Effector CD8-positive, alpha-beta T cell (primary cell): ENCODE measurements at places on chromosomes 7 and 10.
A peak's percentile ranks its signal among the peaks of the same experiment; 100 is the strongest.

DNA sequence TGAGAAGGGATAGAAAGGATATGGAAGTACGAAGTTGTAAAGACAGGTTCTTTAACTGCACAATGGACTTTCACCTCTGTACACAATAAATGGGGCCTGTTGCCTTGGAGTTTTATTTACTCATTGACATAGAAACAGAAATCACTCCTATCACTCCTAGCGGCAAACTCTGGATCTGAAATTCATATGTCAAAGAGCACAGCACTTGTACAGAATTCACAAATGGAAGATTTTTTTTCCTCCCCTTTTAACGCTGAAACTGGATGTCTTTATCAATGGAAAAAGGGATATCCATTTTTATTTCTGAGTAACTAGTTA, 18.2 kb downstream of the NT5C3A start:
- DNase-seq, result no peak

GRCh38 chr7:98228801-98229200, 17.6 kb downstream of the BHLHA15 start:
- DNase-seq, result no peak

DNA sequence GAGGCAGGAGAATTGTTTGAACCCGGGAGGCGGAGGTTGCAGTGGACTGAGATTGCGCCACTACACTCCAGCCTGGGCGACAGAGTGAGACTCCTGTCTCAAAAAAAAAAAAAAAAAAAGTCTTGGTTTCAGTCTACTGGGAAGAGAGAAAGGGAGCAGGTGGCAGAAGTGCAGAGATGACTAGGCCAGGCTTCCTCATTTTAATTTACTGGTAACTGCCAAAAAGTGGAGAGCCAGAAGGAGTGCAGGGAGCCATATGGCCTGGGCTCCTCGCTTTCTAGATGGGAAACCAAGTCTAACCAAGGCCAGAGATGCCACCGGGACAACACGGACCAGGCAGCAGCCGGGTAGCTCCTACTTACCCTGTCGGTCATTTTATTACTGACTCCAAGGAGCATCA, 12.2 kb downstream of the SEPHS1 start:
- no peak for DNase-seq

- DNase-seq, result no peak
Measured at GRCh38 chr10:63563623-63564022, 42.4 kb downstream of the REEP3 start.

GRCh38 chr7:138089080-138089901, 13.0 kb downstream of the AKR1D1 start:
- DNase-seq, result no peak

DNA sequence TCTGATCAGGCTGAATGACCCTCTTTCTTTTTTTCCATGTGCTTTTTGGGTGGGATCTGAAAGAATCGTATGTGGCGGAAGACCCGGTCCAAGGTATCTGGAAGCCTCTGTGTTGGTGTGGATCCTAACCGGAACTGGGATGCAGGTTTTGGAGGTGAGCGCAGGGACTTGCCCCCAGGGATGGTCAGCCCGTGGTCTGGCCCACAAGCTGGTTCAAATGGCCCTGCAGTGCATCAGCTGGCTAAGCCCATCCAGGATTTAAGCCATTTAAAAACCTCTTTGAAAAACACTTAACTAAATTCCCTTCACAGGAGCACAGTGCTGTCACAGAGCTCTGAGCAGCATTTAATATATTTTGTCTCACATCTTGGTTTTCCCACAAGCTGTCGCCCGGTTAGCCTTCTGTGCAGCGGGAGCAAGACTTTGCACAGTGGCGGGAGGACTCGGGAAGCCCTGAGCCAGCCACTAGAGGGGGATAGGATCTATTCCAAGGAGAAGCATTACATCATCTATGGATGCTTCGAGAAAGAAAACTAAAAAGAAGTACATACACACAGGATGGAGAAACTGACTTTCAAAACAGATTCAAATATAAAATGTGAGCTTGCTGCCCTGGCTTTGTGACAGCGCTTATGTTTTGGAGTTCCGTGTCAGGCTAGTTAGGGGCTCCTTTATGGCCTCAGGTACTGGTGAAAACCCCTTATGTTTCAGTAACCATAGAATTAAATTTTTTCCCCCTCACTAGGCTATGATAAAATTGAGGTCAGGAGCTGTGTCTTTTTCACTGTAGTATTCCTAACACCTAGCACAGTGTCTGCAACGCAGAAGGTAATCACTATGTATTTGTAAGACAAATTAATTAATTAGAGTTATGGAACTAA, 11.3 kb downstream of the CPA2 start:
- no peak for DNase-seq

DNA sequence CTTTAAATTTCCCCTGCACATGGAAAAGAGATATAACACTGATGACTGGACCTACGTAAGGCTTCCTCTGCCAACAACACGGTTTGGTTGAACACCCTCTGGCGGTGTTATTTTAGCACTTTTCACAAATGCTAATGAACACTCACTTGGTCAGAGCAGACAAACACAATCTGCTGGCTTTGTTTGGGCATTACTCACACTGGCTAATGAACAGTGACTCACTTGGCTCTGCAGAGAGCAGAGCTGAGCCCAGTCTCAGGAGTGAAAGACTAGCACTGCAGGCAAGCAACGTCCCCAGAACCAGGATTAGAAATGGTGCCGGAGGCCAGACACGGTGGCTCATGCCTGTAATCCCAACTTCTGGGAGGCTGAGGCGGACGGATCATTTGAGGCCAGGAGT, 430.8 kb downstream of the PLXNA4 start:
- no peak for DNase-seq

DNA sequence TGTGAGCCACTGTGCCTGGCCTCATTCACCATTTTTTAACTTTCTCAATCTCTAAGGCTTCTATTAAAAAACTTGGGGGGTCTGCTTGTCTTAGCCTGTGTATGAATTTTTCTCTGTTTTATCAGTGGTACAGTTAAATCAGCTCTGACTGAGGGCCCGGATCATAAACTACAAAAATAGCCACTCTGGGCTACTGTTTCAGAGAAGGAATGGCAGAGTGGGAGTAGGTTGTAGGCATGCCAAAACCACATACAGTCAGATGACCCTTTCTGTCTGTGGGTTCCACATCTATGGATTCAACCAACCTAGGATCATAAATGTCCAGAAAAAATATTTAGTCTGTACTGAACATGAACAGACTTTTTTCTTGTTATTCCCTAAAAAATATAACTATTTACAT, 21.3 kb downstream of the TBC1D12 start:
- no peak for DNase-seq

DNA sequence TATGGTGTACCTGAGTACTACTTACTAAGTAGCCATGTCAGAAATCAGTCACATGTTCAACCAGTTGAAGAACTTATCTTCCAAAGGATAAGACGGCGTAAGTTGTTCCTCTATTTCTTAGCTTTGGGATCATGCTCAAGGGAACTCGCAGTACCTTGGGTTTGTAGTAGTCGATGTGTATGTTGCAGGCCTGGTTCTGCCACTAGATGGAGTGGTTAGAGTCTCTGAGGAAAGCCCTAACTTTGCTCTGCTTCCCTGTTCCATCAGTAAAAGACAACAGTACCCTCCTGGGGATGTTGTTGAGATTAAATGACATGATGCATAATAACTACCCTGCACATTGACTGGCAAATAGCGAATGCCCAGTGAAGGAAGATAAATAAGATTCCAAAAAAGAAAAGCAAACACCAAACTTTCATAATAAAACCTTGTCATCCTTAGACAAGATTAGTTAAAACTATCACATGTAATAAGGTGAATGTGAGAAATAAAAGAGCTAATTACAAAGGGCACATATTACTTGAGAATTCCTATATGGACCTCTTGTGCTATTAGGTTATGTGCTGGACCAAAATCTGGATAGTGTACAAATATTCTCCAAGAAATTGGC, 165.9 kb downstream of the ABCA13 start:
- DNase-seq, result no peak

GRCh38 chr10:88028072-88028471, 164.6 kb downstream of the PTEN start:
- DNase-seq, result no peak

DNA sequence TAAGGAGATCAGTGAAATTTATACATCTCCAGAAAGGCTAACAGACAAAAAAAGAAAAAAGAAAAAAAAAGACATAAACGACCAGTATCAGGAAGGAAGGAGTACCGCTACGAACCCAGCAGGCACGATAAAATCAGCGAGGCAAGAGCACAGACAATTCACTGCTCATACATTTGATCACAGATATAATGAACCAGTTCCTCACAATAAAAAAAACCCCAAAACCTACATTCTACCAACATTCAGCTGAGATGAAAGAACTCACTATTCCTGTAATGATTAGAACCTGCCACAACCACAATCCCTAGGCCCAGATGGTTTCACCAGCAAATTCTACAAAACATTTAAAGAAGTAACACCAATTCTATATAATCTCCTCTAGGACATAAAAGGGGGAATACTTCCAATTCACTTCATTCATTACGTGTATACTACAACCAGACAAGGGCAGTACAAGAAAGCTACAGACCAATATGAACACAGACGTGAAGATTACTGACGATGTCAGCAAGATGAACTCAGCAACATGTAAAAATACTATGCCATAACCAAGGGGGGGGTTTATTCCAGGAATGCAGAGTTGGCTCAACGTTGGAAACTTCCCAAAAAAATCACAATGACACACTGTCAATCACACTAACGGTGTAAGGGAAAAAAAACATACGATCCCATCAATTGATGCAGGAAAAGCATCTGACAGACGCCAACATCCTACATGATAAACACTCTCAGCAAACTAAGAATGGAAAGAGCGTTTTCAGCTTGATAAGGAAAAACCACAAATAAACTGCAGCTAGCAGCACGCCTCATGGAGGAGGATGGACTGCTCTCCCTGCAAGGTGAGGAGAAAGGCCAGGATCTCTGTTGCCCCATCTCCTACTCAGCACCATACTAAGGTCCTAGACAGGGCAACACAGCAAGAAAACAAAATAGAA, 256.2 kb downstream of the ELFN1 start:
- no peak for DNase-seq

GRCh38 chr10:3760083-3760482, 24.9 kb downstream of the KLF6 start:
- no peak for DNase-seq

DNA sequence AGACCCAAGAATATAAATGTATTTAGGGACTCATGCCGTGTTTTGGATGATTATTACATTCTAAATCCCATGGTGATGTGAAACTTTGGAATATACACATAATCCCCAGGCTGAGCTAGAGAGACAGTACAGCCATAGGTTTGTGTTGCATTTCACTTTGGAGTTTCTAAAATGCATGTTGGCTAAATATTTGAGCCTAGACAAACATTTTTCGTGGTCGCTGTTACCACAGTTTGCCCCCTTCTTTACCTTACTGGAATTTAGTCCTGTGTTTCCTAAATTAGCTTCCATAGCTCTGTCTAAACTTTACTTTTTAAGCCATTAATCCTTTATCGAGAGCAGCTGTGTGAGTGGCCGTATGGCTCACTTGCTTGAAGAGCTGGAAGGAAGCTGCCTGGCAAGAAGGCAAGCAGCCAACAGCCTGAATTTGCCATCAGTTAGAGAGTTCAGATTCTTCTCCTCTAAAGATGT, 192.0 kb downstream of the BICC1 start:
- DNase-seq, result no peak

DNA sequence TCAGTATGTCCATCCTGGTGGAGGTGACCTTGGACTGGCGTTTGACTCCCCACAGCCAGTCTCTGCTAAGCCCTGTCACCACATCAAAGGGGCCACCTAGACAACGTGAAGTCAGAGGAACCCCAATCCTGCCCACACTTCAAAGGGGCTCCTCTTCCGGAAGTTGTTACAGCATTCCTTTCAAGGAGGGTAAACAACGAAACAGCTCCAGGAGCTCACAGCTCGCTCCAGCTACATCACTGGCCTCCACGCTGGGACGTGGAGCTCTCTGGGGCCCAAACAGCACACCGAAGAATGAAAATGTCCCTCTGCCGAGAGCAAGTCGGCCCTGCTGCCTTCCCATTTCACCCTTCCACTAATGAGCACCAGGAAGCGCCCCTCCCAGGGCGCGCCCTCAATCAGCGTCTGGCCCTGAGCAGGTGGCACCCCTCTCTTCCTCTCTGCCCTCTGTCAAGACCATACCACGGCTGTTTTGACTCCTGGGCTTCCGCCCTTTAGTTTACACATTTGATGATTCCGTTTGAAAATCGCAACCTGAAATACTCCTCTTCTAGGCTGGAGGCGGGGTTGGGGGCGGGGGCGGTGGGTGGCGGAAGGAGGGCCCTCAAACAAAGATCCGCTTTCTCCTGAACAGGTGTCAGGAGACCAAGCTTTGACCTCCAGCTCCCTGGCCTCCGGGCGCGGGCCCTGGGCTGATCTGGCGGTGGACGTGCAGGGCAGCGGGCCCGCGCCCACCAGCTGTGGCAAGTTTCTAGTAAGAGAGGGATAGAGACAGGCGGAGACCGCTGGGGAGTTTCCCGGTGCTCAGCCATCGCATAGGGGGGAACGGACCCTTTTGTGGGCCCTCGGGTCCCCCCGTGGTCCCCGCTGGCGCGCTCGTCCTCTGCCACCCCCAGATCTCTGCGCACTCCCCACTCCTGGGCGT, 53.1 kb upstream of the KDM7A start:
- peak; percentile 63 for DNase-seq

GRCh38 chr7:12032146-12032545, 178.9 kb upstream of the TMEM106B start:
- DNase-seq, result no peak

GRCh38 chr10:80205477-80206276, at the start of gene ANXA11:
Gene ANXA11, minus strand, starts transcription at chr10:80205537. Its CDS starts 32,676 bp downstream, at chr10:80172861.
- DNase-seq, result peak; percentile 77

- no peak for DNase-seq
Measured at GRCh38 chr7:112185005-112185834, 21.0 kb downstream of the DOCK4 start.

- no peak for DNase-seq
Measured at GRCh38 chr7:155961241-155962190, 149.3 kb upstream of the SHH start.

DNA sequence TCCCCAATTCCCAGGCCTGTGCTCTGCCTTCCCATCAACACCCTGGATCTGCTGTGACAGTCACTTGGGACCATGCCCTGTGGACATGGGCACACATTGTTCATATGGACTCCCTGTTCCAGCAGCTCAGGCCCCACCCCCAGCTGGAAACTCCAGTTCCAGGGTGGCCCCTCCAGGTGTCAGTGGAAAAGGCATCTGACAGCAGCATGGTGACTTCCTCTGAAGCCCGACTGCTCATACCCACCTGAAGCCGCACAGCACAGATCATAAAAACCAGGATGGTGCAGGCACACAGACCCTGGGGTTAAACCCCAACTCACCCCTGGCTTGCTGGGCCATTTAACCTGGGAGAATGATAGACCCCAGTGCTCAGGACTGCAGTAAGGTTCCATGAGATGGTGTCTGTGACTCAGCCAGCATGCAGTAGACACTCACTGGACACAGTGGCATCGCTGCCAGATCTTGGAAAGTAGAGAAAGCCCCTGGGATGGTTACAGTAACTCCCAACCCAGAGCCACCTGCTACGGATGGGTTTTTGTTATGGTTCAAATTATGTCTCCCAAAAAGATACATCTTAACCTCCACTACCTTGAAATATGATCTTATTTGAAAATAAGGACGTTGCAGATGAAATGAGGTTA, 72.6 kb upstream of the NANOS1 start:
- DNase-seq, result no peak

GRCh38 chr10:37856881-37857286, 526 bp downstream of the ZNF248 start:
- DNase-seq, result no peak

GRCh38 chr10:28872587-28873165, 195.4 kb downstream of the BAMBI start:
- DNase-seq, result no peak

GRCh38 chr10:88062798-88063472, 199.5 kb downstream of the PTEN start:
- DNase-seq, result no peak
